Neuronal stem cell (in vitro differentiated cells): ENCODE measurements at places on chromosomes 5 and 9.

DNA sequence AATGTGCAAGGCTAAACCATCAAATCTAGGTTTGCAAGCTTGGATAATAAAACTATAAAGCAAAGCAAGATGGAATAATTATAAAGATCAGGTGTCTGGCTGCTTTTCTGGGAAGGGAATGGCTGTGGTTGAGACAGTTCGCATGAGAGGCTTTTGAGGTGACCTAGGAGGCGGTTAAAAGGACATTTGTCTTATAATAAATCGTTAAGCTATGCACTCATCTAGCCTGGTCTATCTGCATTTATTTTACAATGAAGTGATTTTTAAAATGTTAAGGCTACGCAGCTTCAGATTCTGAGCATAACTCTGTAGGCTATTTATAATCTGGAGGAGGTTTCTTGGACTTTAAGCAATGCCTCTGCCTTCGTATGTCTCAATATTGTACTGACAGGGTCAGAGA, 29.4 kb upstream of the MAN2A1 start:
- no peak for DNase-seq

DNA sequence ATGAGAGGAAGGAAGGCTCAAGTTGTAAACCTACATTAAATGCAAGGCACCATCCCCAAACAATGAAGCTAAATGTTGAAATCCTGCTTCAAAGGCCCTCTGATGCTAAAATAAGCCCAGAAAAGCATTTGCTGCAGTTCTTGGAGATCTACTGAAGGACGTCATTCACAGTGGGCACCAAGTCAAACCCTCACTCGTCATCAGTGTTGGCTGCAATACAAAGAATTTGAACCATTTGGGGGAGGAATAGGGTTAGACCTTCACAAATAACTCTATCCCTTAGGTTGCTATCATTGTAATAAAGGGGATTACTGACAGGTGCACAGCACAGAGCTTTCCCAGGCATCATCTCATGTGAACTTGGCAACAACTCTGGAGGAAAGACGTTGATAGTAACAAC, 9.3 kb upstream of the MEGF9 start:
- DNase-seq = no peak

GRCh38 chr5:65213921-65214525, 267.7 kb downstream of the ADAMTS6 start:
- DNase-seq = no peak

DNA sequence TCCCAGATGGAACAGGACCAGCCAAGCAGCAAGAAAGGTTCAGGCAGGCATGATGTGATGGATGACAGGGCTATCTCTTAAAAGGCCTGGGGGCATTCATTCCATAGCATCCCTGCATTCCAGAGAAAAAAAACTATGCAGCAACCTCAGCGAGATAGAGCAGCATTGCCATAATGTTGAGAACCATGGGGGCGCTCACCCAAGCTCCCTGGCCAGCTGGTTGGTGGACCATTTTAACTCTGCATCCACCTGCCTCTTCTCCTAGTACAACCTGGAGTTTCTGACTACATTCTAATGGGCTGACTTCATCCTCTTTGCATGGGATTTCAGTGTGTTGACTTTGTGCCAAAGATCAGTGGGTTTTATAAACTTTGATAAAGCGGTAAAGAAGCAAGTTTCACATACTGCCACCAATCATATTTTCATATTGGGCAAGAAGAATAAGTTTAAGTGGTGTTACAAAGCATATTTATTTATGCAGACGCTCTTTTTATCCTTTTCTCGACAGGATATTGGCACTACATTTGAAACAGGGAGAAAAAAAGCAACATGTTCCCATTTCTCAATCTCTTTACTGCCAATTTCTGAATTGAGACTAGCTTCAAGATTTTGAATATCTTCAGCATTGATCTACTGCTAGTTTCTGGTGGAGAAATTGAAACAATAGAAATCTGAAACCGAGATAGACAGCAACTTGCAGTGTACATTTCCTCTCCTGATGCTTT, 378.3 kb upstream of the WWC1 start:
- no peak for DNase-seq

DNA sequence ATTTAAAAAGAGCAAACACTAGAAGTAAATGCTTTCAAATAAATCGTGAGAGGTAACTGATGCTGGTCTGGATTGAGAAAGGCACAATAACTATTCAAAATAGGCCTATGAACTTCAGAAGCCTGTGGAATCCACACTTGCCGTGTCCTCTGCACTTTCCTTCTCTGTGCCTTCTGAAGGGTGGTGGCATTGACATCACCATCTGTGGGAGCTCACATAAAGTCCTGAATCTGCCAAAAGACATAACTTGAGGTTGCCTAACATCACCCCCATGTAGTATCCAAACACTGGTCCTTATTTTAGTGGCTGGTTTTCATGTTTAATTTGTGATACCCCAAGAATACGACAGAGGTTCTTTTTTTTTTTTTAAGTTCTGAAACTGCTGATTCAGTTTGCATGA, 59.8 kb downstream of the IRF1 start:
- DNase-seq = no peak

GRCh38 chr9:84756171-84756570, 86.6 kb downstream of the NTRK2 start:
- no peak for DNase-seq

GRCh38 chr5:124021776-124022175, 509.8 kb downstream of the CSNK1G3 start:
- no peak for DNase-seq
